ENCODE measurements at places on chromosomes 1 and 21.

DNA sequence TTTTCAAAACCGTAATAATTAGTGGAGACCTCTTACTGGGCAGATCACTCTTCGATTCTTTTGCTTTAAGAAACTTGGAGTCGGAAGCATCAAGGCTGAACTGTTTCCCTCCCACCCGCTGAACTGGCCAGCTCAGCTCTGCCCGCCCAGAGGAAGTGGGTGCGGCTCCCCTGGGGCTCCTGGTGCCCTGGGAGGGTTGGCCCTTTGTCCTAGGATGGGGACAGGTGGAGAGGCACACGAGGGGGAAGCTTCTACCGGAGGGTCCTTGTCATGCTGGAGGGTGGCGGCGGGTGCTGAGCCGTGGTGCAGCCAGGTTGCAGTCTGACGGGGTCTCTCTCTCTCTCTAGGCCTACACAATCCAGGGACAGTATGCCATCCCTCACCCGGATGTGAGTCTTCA is 64.3 kb upstream of the COL6A1 start:
- DNase-seq: no peak

DNA sequence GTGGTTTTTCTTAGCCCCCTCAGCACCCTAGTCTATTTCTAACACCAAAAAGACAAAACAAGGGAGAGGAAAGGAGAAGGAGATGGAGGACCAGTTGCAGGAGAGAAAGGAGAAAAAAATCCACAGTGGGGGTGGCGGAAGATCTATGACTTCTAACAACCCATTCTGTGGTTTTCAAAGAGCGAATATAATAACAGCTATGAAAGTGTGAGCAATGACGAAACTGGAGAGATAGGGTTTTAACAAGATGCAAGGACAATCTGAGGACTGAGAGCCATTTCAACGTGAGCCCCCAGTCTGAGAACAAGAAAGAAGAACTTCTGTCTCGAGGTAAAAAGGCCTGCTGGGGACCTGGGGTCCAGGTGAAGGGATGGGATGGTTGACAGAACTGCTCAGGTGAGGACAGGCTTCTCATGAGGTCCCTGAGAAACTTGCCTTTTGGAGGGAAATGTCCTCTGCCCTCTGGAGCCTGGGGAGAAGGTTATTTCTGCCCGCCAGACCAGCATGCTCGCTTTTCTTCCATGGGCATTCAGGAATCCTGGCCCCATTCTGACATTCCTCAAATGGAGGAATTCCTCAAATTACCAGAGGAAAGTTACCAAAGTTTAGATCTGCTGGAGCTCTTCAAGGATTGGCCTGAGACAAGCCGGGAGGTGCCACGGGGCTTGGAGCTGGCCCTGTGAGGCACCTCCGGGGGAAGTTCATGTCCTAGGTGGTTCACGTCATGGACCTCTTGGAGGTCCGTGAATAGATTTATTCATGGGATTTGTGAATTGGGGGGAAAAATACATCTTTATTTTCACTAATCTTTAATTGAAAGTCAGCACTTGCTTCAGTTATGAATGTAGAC is at the start of gene CD160:
TSS of gene CD160 (plus strand) at position 270 of the 850 bp plus-strand sequence. CDS start 8,829 bp downstream, outside the sequence.
- no peak for DNase-seq

DNA sequence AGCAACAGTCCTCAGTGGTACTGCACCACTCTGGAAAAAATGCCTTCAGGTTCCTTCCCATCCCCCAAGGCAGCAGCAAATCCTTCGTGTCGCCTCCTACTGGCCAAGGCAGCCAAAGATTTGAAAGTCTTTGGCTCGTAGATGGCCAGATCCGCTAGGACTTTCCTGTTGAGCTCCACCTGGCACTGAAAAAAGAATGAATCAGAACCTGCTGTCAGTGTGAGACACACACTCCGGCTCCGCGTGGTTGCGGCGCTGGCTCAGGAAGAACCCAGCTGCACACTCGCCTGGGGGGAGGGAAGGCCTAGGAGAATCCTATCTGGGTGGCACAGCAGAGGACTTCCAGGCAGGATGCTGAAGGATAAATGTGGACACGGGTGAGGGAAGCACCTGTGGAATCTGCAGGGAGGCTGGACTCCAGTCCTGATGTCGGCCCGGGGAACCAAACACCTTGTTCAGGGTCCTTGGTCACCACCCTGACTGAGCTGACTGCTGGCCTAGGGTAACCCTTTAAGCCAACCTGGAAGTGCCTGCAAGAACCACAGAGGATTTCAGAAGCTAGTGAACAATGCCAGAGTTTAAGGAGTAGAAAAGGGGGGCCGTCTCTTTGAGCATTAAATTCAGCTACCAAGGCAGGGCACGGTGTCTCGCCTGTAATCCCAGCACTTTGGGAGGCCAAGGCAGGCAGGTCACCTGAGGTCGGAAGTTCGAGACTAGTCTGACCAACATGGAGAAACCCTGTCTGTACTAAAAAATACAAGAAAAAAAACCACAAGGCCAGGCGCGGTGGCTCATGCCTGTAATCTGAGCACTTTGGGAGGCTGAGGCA is 3.2 kb upstream of the CCNL2 start:
- DNase-seq: no peak

- no peak for DNase-seq
These were observed 38.2 kb downstream of the ETS2 start for GRCh38 chr21:38843806-38844503.

GRCh38 chr1:18536356-18536755 is 55.6 kb downstream of the KLHDC7A start:
- no peak for DNase-seq

GRCh38 chr1:93475681-93476080 is 27.8 kb downstream of the FNBP1L start:
- DNase-seq: no peak

DNA sequence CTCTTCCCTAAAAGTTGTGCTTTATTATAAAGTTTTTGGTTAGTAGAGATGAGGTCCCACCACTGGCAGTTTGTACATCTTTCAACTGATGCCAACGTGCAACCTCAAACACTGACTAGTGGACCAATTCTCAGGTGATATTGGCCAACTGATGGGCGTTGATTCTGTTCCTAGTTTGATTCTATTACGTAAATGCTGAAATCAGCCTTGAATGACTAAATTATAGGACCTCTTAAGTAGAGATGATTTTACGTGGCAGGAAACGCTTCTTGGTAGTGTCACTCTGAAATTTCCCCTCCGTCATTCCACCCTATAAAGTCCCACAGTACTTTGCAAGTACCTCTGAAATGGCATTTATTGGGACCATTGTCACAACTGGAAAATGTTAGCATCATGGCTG is 8.8 kb upstream of the FNDC7 start:
- no peak for DNase-seq

GRCh38 chr1:215114154-215114933 is 31.8 kb downstream of the KCNK2 start:
- DNase-seq: no peak

DNA sequence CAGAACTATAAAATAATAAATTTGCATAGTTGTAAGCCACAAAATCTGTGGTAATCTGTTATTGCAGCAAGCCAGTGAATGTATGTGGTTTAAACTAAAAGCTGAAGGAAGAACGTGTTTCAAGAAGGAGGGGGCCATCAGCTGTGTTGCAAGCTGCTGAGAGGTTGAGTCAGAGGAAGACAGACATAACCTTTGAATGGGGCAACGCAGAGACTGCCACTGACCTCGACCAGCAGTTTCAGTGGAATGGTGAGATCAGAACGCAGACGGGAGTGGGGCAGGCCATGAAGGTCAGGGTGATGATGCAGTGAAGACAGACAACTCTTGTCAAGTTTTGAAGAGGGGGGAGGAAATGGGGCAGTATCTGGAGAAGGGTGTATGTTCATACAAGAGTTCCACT is 23.2 kb upstream of the QSOX1 start:
- no peak for DNase-seq

DNA sequence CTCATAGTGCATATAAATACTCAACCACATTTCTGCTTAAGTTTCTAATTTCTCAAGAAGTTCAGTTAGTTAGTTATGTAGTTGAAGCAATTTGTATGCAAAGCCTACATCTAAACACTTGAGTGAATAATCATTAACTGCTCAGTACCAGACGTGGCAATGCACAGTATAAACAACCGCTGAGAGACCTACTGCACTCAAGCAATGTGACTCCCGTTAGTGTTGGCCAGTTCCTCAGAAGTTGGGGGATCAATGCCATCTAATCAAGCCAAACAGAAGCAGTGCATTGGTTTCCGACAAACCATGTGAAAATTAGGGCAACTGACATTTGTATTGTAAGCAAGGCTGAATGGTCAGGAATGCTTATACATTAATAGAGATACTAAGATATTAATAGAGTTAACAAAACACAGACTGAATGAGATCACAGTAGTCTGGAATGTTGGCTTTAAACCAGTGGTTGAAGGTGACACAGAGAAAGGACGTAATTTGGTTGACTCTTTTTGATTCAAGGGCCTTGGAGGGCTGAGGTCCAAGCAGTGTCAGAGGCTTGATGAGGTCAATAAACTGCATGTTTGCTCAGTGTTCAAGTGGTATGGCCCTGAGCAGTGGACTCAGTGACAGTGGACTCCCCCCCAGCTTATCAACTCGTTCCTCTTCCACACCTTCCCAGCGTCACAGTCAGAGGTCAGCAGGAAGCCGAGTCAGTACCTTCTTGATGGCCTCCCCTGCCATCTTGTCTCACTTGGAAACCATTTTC is 255.5 kb downstream of the CTH start:
- DNase-seq: no peak

GRCh38 chr1:24743404-24744211 is 1.6 kb upstream of the CLIC4 start:
- no peak for DNase-seq

DNA sequence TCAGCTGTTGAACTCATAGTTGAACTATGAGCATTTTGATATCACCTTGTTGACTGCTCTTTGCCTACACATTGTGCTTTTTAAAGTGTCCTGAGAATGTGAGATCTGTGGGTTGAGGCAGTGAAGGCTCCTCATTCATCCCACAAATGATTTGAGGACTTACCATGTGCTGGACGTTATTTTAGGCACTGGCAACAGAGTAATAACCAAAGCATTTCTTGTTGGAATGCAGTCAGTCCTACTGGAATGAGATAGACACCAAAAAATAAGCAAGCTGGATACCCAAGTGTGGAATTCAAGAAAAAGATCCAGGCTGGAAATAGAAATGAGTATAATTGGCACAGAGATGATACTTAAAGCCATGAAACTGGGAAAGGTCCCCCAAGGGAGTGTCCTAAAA is 73.4 kb downstream of the ZP4 start:
- DNase-seq: no peak

DNA sequence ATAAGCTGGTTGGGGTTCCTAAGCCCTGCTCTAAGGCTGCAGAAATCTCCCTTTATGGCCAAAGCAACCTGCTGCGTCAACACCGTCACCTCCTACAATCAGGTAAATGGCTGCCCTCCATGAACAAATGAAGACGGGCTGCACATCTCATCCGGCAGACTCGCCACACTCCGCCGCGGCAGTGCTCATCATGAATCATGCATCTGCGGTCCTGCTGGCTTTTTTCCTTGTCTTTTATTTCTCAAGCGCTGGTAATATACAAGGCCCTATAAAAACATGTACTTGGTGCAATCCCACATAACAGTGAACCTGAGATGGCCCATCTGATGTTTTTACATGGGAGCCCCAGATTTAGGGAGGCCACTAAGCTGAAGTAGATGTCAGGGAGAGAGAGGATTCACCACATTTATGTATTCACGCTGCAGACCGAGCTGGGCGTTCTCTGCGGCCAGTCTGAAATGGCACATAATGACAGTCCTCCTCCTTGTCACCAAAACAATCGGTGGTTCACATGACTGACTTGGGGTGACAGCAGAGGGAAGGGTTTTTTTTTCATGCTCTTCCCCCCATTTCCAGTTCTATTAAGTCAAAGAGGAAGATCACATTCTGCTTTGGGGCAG is 91.6 kb downstream of the KAZN start:
- DNase-seq: no peak
